KG1 (cell line): ENCODE measurements at places on chromosomes 11 and 22.

- DNase-seq: no peak
These were observed 64.0 kb downstream of the BRD1 start for GRCh38 chr22:49763696-49764095.

DNA sequence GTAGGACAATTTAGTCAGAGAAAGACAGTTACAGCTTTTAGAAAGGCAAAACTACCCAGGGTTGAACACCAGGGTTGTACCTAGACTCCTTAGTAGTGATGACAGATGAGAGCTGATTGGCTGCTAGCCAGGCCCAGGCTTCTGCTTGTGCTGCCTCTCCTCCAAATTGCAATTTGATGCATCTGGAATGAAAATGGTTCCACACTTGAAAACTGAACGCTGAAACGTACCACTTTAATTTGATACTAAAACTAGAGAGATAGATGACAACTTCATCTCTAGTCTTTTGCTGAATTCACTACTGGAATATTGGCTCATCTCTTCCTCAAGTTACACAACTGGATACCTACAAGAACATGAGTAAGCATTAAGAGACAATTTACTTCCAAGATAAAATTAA lies 19.2 kb upstream of the FNBP4 start:
- DNase-seq: no peak

GRCh38 chr22:22573047-22573889 lies 14.2 kb upstream of the PRAME start:
- no peak for DNase-seq

- DNase-seq: no peak
These were observed 467.7 kb upstream of the FAT3 start for GRCh38 chr11:91756829-91757480.

DNA sequence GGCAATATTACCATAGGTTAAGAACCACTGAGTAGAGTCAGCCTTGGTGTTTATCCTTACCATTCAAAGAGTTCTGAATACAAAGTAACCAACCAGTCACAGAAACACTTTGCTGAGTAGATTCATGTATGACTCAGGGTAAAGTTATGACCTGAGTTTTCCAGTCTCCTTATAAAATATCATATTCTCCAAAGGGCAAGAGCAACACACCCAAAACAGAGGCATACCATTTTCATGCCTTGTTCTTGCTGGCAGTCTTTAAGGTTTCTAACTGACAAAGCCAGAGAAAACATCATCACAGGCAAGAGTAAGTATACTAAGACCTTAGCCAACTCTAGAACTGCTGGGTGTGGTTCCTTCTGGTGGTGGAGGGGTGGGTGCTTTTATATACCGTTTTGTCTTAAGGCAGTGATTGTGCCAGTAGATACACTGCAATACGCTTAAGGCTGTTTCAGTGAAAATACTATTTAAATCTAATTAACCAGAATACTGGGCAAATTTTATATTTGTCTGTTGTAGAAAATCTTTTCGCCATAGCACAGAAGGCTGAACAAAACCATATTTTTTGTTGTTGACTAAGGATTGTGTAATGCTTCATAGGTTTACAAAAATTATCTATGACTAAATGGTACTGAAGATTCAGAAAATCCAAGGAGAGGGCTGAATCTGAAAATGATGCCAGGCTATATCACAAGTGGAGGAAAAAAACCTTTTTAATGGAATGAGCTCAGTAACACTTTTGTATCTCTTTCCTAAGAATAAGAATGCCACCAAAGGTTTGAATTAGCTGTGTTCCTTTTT lies 3.0 kb downstream of the ATL3 start:
- no peak for DNase-seq
